ENCODE measurements at places on chromosomes 3 and 15. TPM values are rescaled to one million over a fixed set of nuclear protein-coding genes. Genes with fewer than 3 reads are reported as not detected.

PRSS50 gene
- total RNA-seq = not detected

SLC28A1 gene
- total RNA-seq = not detected

EFCC1 gene
- not detected for total RNA-seq

IP6K1 gene
- 46.3 TPM for total RNA-seq

GBE1 gene
- 255 TPM for total RNA-seq

UTS2B gene
- 0.29 TPM for total RNA-seq

BHLHE40 gene
- total RNA-seq = 22.7 TPM

VWA5B2 gene
- total RNA-seq = not detected

TTLL13 gene
- not detected for total RNA-seq

DUOX1 gene
- under 0.01 TPM for total RNA-seq

CATSPER2 gene
- total RNA-seq = 0.50 TPM

NR1D2 gene
- 30.5 TPM for total RNA-seq

NR2E3 gene
- total RNA-seq = not detected

CYP1A1 gene
- not detected for total RNA-seq

DLEC1 gene
- under 0.01 TPM for total RNA-seq

THSD4 gene
- total RNA-seq = 31.3 TPM

SLC38A3 gene
- not detected for total RNA-seq

SMAD6 gene
- 16.6 TPM for total RNA-seq

CD96 gene
- not detected for total RNA-seq

GOLGA8J gene
- not detected for total RNA-seq

SI gene
- not detected for total RNA-seq

STAB1 gene
- total RNA-seq = 1.6 TPM

GLDN gene
- 127 TPM for total RNA-seq

DNAH1 gene
- total RNA-seq = 5.0 TPM

ECT2 gene
- 15.9 TPM for total RNA-seq

CASR gene
- total RNA-seq = not detected

TF gene
- total RNA-seq = 0.17 TPM

IGDCC3 gene
- not detected for total RNA-seq

TM4SF18 gene
- 0.44 TPM for total RNA-seq

SAMD7 gene
- not detected for total RNA-seq

ATG7 gene
- 137 TPM for total RNA-seq

CCR9 gene
- total RNA-seq = not detected

NMB gene
- 3.6 TPM for total RNA-seq

SCG5 gene
- total RNA-seq = 15.3 TPM

GATA2 gene
- total RNA-seq = 2.6 TPM

CADM2 gene
- total RNA-seq = 0.15 TPM

GUCA1C gene
- total RNA-seq = not detected

EXOG gene
- 9.1 TPM for total RNA-seq

CLCN2 gene
- total RNA-seq = 6.9 TPM

FHIT gene
- total RNA-seq = 2.5 TPM

FBXW12 gene
- 0.15 TPM for total RNA-seq

CNTN3 gene
- total RNA-seq = 1.7 TPM

APOD gene
- total RNA-seq = 1.6 TPM

SLC2A2 gene
- not detected for total RNA-seq

AP3B2 gene
- 0.15 TPM for total RNA-seq

XXYLT1 gene
- total RNA-seq = 17.0 TPM

ZNF80 gene
- total RNA-seq = not detected

IQCF5 gene
- total RNA-seq = not detected

CHL1 gene
- total RNA-seq = 8.9 TPM

GHSR gene
- total RNA-seq = not detected
